ENCODE measurements at places on chromosomes 13 and 19.

DNA sequence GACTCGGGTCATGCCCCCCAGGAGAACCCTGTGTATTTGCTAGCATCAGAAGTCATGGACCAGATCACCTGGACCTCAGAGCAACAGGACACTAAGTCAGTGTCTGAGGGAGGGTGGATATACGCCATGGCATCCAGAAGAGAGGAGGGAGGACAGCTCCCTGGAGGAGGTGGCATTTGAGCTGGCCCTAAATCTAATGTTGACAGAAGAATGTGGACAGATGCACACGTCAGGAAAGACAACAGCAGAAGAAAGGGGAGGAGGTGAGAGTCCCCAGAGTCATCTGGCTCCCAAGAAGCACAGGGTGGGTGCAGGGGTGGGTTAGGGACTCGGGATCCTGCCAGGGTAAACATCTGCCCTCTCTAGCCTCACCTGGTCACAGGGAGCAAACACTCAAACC is 24.5 kb upstream of the CCNE1 start:
- no peak for DNase-seq

- DNase-seq = no peak
Observed at GRCh38 chr13:34070006-34070405, 252.1 kb downstream of the RFC3 start.

DNA sequence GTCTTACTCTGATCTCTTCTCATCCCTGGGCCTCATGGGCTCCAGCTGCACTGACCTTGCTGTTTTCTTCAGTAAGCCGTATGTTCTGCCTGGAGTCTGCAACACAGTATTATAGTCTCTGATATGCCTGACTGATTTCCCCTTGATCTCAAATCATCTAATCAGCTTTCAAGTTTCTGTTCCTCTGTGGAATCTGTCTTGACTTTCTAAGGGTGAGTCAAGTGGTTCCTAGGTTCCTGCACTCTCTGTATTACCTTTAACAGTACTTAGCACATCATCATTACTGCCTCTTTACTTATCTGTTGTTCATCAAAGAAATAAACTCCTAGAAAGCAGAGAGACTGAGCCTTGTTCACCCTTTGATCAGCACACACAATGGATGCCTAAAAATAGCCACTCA is 350.7 kb downstream of the LMO7 start:
- no peak for DNase-seq

DNA sequence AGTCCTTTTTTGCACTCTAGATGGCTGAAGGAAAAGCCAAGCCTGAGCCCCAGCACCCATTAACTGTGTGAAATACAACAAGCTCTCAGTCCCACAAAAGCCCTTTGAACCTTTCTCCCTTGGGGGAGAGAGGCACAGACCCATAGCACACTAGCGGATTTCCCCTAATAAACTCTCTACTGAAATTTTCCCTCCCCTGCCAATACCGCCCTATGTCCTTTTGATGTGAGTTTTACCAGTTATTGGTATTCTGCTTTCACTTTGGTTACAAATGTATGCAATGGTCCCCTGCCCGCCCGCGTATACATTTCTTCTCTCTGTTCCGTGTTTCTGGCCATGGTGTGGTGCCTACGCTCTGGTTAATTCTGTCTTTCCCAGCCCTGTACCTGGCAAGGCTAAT is 54.0 kb upstream of the MYO16 start:
- no peak for DNase-seq

DNA sequence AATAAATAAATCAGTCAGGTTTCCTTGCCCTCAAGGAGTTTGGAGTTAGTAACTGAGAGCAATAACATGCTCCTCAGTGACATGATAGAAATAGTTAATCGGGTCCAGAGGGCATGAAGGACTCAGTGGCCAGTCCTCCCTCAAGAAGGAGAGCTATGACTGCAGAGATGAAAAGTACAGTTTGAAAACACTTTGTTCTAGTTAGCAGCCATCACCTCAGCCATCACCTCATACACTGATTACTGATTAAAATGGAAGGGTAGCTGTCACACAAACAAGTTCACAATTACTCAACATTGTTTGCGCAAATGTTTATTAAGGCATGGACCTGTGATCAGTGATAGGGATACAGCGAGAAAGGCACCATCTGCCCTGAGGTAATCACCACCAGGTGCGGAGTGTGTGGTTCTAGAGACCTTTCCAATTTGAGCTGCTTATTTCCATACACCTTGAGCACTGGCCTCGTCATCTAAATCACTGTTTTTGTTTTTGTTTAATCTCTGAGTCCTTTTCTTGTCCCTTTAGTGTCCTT is 85.3 kb upstream of the RAP2A start:
- DNase-seq = no peak
